ENCODE measurements at places on chromosomes 3 and 15.
A peak's percentile ranks its signal among the peaks of the same experiment; 100 is the strongest.

GRCh38 chr15:50257332-50257731 lies 8.2 kb downstream of the HDC start:
- peak; percentile 12 for DNase-seq

GRCh38 chr15:56383010-56383409 lies 17.8 kb downstream of the TEX9 start:
- DNase-seq = peak; percentile 14

- DNase-seq = no peak
Observed at GRCh38 chr15:101128221-101129015, 123.4 kb downstream of the CHSY1 start.

DNA sequence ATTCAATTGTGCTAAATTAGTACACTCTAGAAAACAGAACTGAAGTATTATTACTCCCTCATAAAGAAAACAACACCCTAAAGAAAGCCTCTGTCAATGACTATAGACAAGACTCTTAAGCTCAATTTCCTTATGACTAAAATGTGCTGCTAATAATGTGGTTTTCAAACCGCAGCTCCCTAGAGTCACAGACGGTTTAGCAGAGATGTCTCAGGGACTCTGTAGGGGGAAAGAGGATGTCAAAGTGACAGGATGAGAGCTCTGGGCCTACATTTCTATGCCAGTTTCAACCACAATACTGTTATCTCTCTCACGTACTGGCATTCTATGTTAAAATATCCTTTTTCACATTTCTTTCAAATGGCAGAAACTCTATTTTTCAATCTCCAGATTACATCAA lies 37.6 kb upstream of the WDR49 start:
- DNase-seq = peak; percentile 2

DNA sequence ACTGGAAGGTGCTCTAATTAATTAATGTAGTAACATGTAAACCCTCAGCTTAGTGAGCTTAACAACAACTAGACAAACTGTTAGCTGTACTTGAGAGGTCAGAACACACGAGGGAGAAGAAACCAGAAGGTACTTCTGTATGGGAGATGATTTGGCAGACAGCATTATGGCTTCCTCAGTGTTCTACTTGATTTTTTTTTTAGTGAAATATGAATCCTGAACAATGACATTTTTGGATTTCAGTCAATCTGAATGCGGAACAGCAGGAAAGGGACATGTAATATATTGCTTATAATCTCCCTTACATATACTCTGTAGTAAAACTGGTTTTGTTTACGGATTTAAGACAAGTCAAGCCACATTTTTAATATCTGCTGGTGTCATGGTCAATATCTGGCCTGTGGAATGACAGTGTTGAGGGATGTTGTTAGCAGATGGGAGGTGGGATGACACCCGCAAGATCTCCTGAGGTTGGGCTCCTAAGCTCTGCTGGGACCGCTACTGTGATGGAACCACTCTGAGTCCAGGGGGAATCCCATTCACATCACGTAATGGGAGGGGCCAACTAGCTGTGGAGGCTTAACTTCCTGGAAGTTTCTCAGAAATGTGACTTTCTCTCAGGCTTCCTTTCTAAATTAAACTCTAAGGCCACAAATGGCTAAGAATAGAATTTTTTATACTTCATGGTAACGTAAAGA lies 18.7 kb downstream of the TNFAIP8L3 start:
- peak; percentile 57 for DNase-seq

Measured in OCI-M1 (cell line).